ENCODE measurements at places on chromosomes 6 and 20.

GRCh38 chr6:81939766-81940165 lies 187.3 kb upstream of the TENT5A start:
- H3K27me3 ChIP-seq: no peaks in the 10 kb centered on the region
- no peaks in the 10 kb centered on the region for H3K4me1 ChIP-seq
- no peaks in the 10 kb centered on the region for H3K36me3 ChIP-seq
- H3K4me3 ChIP-seq: no peak overlapping the region
- DNase-seq: no peak

DNA sequence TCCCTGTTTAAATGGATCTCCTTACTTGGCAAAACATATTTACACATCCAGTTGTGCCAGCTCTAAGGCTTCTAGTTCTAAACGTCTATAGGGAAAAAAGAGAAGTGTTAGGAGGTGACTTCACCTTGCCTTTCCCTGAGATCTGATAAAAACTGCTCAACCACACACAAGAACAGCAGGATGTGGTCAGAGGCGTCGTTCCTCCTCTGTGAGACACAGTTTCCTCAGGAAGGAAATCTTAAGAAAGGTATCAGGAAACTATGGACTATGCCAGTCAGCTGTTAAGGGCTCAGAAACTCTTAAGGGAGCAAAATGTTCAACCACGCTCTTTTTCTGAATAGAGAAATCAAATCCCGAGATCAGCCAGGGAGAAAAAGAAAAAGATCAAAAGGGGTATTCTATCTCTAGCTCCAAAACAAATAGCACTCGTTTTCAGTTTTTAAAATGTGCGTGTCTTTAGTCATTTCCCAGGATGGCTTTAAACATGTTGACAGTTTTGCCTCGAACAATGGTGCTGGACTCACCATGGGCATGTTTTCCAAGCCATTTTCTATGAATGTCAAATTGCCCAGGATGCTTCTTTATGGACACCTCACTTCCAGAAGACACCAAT lies 154.5 kb downstream of the HACE1 start:
- peaks cover 15% of the 10 kb centered on the region for H3K4me1 ChIP-seq
- no peaks in the 10 kb centered on the region for H3K27me3 ChIP-seq
- H3K4me3 ChIP-seq: peak overlapping the region; percentile 27
- DNase-seq: peak; percentile 16
- H3K27ac ChIP-seq: no peak overlapping the region

GRCh38 chr20:37267667-37268313 lies 6.2 kb upstream of the GHRH start:
- no peaks in the 10 kb centered on the region for H3K27me3 ChIP-seq
- no peaks in the 10 kb centered on the region for H3K4me1 ChIP-seq
- no peak overlapping the region for H3K4me3 ChIP-seq
- no peak overlapping the region for H3K27ac ChIP-seq
- H3K36me3 ChIP-seq: no peaks in the 10 kb centered on the region

- no peak overlapping the region for H3K4me3 ChIP-seq
- DNase-seq: no peak
- H3K36me3 ChIP-seq: no peaks in the 10 kb centered on the region
These were observed 86.3 kb downstream of the SOX4 start for GRCh38 chr6:21679761-21680265.

GRCh38 chr20:64146301-64146935 lies 17.8 kb upstream of the MYT1 start:
- no peak overlapping the region for H3K27ac ChIP-seq
- no peaks in the 10 kb centered on the region for H3K36me3 ChIP-seq
- H3K4me1 ChIP-seq: no peaks in the 10 kb centered on the region
- DNase-seq: no peak
- no peak overlapping the region for H3K4me3 ChIP-seq

- DNase-seq: no peak
- peaks cover 4% of the 10 kb centered on the region for H3K27me3 ChIP-seq
- H3K4me1 ChIP-seq: peaks cover 3% of the 10 kb centered on the region
- no peaks in the 10 kb centered on the region for H3K36me3 ChIP-seq
These were observed 117.1 kb upstream of the PRND start for GRCh38 chr20:4604580-4604979.

- H3K4me1 ChIP-seq: peaks cover 20% of the 10 kb centered on the region
- H3K27ac ChIP-seq: peak overlapping the region; percentile 21
- no peak for DNase-seq
- no peaks in the 10 kb centered on the region for H3K27me3 ChIP-seq
- no peak overlapping the region for H3K4me3 ChIP-seq
These were observed 25.8 kb upstream of the RTF2 start for GRCh38 chr20:56442389-56443365.

GRCh38 chr20:15187612-15188011 lies 850.2 kb upstream of the FLRT3 start:
- no peaks in the 10 kb centered on the region for H3K36me3 ChIP-seq
- no peak overlapping the region for H3K27ac ChIP-seq
- DNase-seq: no peak
- H3K27me3 ChIP-seq: no peaks in the 10 kb centered on the region
- no peaks in the 10 kb centered on the region for H3K4me1 ChIP-seq

- H3K4me1 ChIP-seq: no peaks in the 10 kb centered on the region
- H3K27ac ChIP-seq: no peak overlapping the region
- no peaks in the 10 kb centered on the region for H3K27me3 ChIP-seq
- no peak overlapping the region for H3K4me3 ChIP-seq
- peaks cover 15% of the 10 kb centered on the region for H3K36me3 ChIP-seq
- DNase-seq: peak; percentile 31
These were observed 20.2 kb downstream of the LEMD2 start for GRCh38 chr6:33768644-33769120.

DNA sequence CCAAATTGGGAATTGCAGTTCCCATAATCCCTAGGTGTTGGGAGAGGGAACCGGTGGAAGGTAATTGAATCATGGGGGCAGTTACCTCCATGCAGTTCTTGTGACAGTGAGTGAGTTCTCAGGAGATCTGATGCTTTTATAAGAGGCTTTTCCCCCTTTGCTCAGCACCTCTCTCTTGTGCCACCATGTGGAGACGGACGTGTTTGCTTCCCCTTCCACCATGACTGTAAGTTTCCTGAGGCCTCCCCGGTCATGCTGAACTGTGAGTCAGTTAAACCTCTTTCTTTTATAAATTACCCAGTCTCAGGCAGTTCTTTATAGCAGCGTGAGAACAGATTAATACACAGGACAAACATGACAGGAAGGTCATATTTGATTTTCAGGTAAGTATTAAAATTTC lies 25.3 kb upstream of the HECA start:
- H3K27ac ChIP-seq: no peak overlapping the region
- peaks cover 36% of the 10 kb centered on the region for H3K4me1 ChIP-seq
- DNase-seq: no peak

GRCh38 chr6:10831609-10832008 lies 6.7 kb downstream of the MAK start:
- peaks cover 4% of the 10 kb centered on the region for H3K27me3 ChIP-seq
- no peak overlapping the region for H3K27ac ChIP-seq
- H3K4me3 ChIP-seq: no peak overlapping the region
- no peaks in the 10 kb centered on the region for H3K36me3 ChIP-seq
- H3K4me1 ChIP-seq: no peaks in the 10 kb centered on the region

GRCh38 chr6:157831424-157832249 lies 8.6 kb downstream of the SNX9 start:
- DNase-seq: no peak
- H3K4me3 ChIP-seq: no peak overlapping the region
- H3K36me3 ChIP-seq: no peaks in the 10 kb centered on the region
- H3K27me3 ChIP-seq: no peaks in the 10 kb centered on the region
- no peak overlapping the region for H3K27ac ChIP-seq

DNA sequence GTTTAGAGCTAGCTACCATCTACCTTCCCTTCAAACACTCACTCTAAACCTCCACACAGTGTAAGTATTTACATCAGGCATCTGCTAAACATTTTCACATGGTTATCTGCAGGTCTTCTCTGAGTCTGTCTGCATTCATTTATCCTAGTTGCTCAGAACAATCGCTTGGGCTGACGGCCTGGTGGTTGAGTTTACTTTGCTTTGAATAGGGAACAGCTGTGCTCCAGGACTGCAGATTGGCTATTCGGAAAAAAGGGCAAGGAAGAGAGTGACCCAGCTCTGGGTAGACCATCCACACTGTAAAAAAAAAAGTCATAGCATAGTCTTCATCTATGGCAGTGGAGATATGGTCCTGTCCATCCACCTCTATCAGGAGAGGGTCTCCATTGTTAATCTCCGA lies 115.3 kb upstream of the ESR1 start:
- H3K27me3 ChIP-seq: no peaks in the 10 kb centered on the region
- H3K36me3 ChIP-seq: no peaks in the 10 kb centered on the region
- no peak overlapping the region for H3K27ac ChIP-seq

GRCh38 chr6:34945317-34945716 lies 56.3 kb downstream of the ANKS1A start:
- no peak overlapping the region for H3K27ac ChIP-seq
- no peaks in the 10 kb centered on the region for H3K4me1 ChIP-seq
- no peak overlapping the region for H3K4me3 ChIP-seq

DNA sequence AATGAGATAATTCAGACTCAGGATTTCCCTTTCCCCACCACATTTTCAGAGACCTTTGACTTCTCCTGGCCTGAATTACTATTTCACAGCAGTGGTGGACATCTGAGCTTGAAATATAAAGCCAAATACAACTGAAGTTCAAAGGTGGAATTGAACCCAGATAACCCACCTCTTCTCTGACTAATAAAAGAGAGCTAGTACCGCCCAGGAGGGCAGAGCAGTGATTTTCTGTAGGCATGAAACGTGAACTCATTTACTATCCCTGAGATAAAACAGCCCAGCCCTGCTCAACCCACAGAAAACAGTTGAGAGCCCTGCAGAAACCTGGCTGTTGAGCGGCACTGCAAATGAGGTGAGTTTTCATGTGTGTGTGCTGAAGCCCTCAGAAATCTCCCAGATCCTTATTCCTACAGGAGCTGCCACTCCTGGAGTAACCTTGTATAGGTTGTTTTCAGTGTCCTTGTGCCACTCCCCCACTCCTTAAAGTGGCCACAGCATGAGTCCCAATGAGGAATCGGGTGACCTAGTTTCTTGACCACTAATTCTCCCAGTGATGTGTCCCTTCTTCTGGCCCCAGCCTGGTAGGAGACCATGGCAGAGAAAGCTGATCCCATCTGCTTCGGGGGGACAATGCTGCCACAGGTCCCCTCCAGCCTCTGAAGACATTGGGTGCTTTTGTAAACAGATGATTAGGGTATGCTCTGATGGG lies 99.2 kb downstream of the NOL4L start:
- no peak overlapping the region for H3K4me3 ChIP-seq
- no peaks in the 10 kb centered on the region for H3K27me3 ChIP-seq
- H3K36me3 ChIP-seq: peaks cover 6% of the 10 kb centered on the region
- H3K4me1 ChIP-seq: peaks cover 20% of the 10 kb centered on the region
- peak overlapping the region; percentile 67 for H3K27ac ChIP-seq
- no peak for DNase-seq

GRCh38 chr6:130211691-130212090 lies 11.1 kb downstream of the SAMD3 start:
- peaks cover 19% of the 10 kb centered on the region for H3K4me1 ChIP-seq
- no peak overlapping the region for H3K27ac ChIP-seq
- peaks cover 13% of the 10 kb centered on the region for H3K36me3 ChIP-seq
- H3K27me3 ChIP-seq: no peaks in the 10 kb centered on the region

DNA sequence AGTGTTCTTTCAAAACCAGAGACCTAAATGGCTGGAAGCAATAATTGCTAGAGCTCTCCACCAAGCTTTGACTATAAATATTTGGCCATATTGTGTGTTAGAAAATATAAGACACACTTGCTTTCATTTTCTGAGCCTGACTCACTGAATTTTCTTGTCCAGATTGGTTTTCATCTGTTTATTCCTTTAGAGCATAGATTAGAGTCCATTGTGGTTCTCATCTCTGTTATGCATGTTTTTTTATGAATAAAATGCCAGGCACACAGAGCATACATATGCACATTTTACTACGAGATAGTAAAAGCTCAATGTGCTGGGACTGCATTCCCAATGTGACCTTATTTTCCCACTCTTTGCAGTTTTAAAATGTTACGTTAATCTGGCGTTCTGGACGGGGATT lies 115.3 kb upstream of the MLIP start:
- no peaks in the 10 kb centered on the region for H3K36me3 ChIP-seq
- no peaks in the 10 kb centered on the region for H3K27me3 ChIP-seq
- no peak for DNase-seq

GRCh38 chr20:58043236-58044140 lies 185.0 kb downstream of the ANKRD60 start:
- no peaks in the 10 kb centered on the region for H3K4me1 ChIP-seq
- H3K4me3 ChIP-seq: no peak overlapping the region
- peaks cover 9% of the 10 kb centered on the region for H3K27me3 ChIP-seq
- no peaks in the 10 kb centered on the region for H3K36me3 ChIP-seq

GRCh38 chr6:127457456-127458064 lies 1.6 kb downstream of the KIAA0408 start:
- no peaks in the 10 kb centered on the region for H3K4me1 ChIP-seq
- H3K27me3 ChIP-seq: no peaks in the 10 kb centered on the region
- H3K27ac ChIP-seq: no peak overlapping the region
- DNase-seq: no peak
- no peaks in the 10 kb centered on the region for H3K36me3 ChIP-seq

GRCh38 chr6:98514796-98515195 lies 319.6 kb upstream of the POU3F2 start:
- H3K4me3 ChIP-seq: no peak overlapping the region
- no peaks in the 10 kb centered on the region for H3K27me3 ChIP-seq
- DNase-seq: no peak
- H3K4me1 ChIP-seq: no peaks in the 10 kb centered on the region

- DNase-seq: peak; percentile 68
- no peaks in the 10 kb centered on the region for H3K27me3 ChIP-seq
- peaks cover 63% of the 10 kb centered on the region for H3K4me1 ChIP-seq
- no peak overlapping the region for H3K4me3 ChIP-seq
- H3K27ac ChIP-seq: peak overlapping the region; percentile 74
These were observed 11.3 kb downstream of the NFATC2 start for GRCh38 chr20:51531141-51531710.

GRCh38 chr6:104788400-104788799 lies 71.3 kb downstream of the HACE1 start:
- H3K4me3 ChIP-seq: no peak overlapping the region
- no peak for DNase-seq
- peaks cover 5% of the 10 kb centered on the region for H3K4me1 ChIP-seq
- H3K27me3 ChIP-seq: no peaks in the 10 kb centered on the region

- no peak overlapping the region for H3K27ac ChIP-seq
- no peak for DNase-seq
- peaks cover 8% of the 10 kb centered on the region for H3K4me1 ChIP-seq
- H3K4me3 ChIP-seq: peak overlapping the region; percentile 28
- no peaks in the 10 kb centered on the region for H3K36me3 ChIP-seq
These were observed 79.9 kb upstream of the NAA20 start for GRCh38 chr20:19937218-19937617.

- no peaks in the 10 kb centered on the region for H3K36me3 ChIP-seq
- H3K27ac ChIP-seq: no peak overlapping the region
- DNase-seq: no peak
- no peaks in the 10 kb centered on the region for H3K27me3 ChIP-seq
- no peaks in the 10 kb centered on the region for H3K4me1 ChIP-seq
- no peak overlapping the region for H3K4me3 ChIP-seq
These were observed 26.7 kb upstream of the TTPAL start for GRCh38 chr20:44448753-44449546.

GRCh38 chr6:5645328-5646290 lies 361.1 kb downstream of the NRN1 start:
- no peak overlapping the region for H3K27ac ChIP-seq
- H3K4me1 ChIP-seq: no peaks in the 10 kb centered on the region
- H3K27me3 ChIP-seq: no peaks in the 10 kb centered on the region
- H3K36me3 ChIP-seq: no peaks in the 10 kb centered on the region

- H3K27me3 ChIP-seq: no peaks in the 10 kb centered on the region
- no peak overlapping the region for H3K27ac ChIP-seq
- H3K36me3 ChIP-seq: no peaks in the 10 kb centered on the region
- H3K4me1 ChIP-seq: no peaks in the 10 kb centered on the region
These were observed 10.4 kb downstream of the DEFB129 start for GRCh38 chr20:237489-237888.

GRCh38 chr6:87357479-87358196 lies 13.0 kb downstream of the C6orf163 start:
- H3K27me3 ChIP-seq: no peaks in the 10 kb centered on the region
- H3K4me3 ChIP-seq: no peak overlapping the region
- DNase-seq: no peak
- no peaks in the 10 kb centered on the region for H3K4me1 ChIP-seq

Measured in effector memory CD4-positive, alpha-beta T cell (primary cell).